Activated T-cell treated with anti-CD3 and anti-CD28 coated beads, Interleukin-2, amount 50 U/mL, for 72 hours (primary cell): ENCODE measurements at places on chromosomes 5 and 9. TPM values are rescaled to one million over a fixed set of nuclear protein-coding genes. Genes with fewer than 3 reads are reported as not detected.

The PCDHA8 gene
- total RNA-seq, result not detected

The PPP3R2 gene
- total RNA-seq, result not detected

The NUTM2F gene
- not detected for total RNA-seq

The TESK1 gene
- 39.9 TPM for total RNA-seq

The EIF4E1B gene
- not detected for total RNA-seq

The ATP10B gene
- total RNA-seq, result not detected

The C5orf52 gene
- total RNA-seq, result not detected

DNA sequence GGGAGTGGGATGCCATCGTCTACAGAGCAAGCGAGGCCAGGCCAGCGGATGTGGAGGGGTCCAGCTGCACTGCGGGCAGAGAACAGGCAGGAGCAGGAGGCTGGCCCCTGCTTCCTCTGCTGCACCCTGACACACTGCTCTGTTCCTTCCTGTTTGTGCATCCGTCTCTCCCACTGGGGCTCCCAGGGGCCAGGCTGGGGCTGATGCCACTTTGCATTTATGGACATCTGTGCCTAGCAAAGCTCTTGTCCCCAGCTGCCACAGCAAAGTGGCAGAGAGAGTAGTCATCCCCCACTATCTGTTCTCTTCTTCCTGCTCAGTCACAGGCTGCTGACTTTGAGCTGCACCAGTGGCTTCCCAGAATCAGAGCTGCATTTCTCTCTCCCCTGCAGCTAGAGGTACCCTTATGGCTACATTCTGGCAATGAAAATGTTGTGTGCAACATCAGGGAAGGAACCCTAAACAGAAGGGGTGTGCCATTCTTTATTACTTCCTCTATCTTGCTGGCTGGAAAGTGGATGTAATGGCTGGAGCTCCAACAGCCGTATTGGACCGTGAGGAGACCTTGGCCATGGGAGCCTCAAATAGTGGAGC, 4.2 kb upstream of the NINJ1 start:
- no peak for DNase-seq

- no peak for DNase-seq
Measured at GRCh38 chr5:108523360-108523759, 141.5 kb upstream of the FBXL17 start.

- DNase-seq, result no peak
Measured at GRCh38 chr9:87557996-87558395, 60.3 kb downstream of the DAPK1 start.

DNA sequence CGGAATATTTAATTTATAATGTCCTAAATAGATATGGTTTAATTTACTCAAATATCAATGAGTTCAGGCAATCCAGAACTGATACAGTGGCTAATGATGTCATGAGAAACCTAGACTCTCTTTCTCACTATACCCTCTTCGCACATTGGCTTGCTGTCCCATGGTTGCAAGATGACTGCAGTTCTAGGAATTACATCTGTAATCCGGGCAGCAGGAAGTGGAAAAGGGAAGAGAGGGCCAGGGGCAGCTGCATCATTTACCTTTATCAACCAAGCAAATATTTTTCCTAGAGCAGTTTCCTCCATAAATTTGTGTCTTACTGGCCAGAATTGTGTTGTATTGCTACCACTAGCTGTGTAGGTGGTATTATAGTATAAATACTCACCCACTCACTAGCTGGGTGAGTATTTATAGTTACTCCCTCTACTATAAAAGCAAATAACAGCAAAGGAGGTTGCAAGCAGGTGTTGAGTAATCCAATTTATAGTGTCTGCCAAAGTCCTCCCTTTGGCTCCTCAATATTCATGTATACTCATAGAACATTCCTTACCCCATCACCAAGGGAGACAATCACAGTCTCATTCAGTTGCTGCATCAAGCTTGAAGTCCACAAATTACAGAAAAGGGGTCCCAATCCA, 168.8 kb downstream of the DROSHA start:
- no peak for DNase-seq

DNA sequence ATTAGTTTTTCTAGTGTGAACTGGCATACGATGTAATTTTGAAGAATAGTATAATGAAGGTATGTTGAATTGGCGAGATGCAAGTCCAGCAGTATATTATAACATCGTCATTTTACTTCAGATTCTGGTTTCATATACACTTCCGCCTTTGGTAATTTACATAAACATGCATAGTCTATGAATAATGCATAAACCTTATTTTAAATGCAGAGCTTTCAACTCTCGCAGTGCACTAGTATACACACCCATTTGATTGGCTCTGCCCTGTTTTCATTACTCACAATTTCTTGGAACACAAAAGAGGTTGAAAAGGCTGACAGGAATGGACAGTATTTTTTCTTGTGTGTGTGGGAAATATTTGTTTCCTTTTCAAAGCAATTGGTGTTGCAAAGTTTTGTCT, 128.9 kb upstream of the CCNH start:
- DNase-seq, result no peak

GRCh38 chr5:149594206-149594895, 13.1 kb downstream of the ARHGEF37 start:
- no peak for DNase-seq

- no peak for DNase-seq
Measured at GRCh38 chr9:86252870-86253269, 6.6 kb downstream of the C9orf153 start.

GRCh38 chr9:77531400-77531799, 116.7 kb downstream of the GNA14 start:
- no peak for DNase-seq

DNA sequence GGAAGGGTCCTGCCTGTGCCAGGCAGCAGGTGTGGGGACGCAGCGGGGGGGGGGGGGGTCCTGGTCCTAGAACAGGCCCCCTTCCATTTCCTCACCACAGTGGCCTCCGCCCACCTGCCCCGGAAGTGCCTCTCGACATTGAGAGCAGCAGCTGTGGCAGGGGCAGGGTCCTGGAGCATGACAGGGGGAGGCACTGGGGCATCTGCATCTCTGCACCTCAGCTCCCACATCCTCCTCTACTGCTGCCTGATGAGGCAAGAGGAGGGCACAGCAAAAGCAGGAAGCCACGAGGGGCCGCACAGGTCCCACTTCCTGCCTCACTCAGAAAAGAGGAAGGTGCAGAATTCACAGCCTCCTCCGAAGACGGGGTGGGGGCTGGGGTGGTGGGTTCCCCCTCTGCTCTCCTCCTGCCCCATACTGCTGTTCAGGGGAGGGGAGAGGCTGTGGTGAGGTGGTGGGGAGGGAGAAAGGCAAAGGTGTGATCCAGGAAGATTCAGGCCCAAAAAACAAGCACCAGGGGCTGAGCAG, 14.8 kb downstream of the AKNA start:
- peak; percentile 82 for DNase-seq

GRCh38 chr5:9125852-9126251, 420.0 kb downstream of the SEMA5A start:
- DNase-seq, result no peak

- no peak for DNase-seq
Measured at GRCh38 chr9:119094086-119094485, 275.1 kb downstream of the BRINP1 start.

DNA sequence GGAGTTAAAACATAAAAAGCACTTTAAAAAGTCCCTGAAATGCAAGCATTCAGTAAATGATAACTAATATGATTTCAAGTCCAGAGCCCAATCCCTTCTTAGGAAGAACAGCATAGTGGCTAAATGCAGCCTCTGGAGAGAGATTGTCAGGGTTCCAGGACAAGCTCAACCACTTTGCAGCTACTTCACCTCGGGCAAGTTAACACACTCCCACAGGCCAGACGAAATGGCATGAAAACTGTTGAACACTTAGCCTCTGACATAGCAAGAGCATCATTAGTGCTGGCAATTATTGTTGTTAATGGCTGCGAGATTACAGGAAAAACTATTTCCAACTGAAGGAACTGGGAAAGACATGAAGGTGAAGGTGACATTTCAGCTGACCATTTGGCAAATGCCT, 205.8 kb downstream of the GRIA1 start:
- DNase-seq, result no peak

- no peak for DNase-seq
Measured at GRCh38 chr9:73773896-73774295, 622.2 kb downstream of the ANXA1 start.

DNA sequence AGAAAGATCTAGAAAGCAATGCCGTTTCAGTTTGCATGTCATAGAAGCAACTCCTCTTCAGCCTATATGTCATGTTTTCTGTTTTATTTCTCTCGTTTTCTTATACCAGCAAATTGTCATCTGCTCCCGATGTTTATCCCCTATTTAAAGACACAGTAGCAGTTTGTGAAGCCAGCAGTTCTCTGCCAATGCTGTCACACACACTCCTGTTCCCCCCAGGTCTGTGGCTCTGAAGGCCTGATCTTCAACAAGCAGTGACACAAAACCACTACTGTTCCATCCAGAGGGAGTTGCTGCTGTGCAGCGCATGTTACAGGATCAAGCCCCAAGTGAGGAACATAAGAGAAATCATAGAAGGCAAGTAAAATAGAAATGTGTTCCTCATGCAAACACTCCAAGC, 364.1 kb upstream of the SLC30A5 start:
- no peak for DNase-seq

DNA sequence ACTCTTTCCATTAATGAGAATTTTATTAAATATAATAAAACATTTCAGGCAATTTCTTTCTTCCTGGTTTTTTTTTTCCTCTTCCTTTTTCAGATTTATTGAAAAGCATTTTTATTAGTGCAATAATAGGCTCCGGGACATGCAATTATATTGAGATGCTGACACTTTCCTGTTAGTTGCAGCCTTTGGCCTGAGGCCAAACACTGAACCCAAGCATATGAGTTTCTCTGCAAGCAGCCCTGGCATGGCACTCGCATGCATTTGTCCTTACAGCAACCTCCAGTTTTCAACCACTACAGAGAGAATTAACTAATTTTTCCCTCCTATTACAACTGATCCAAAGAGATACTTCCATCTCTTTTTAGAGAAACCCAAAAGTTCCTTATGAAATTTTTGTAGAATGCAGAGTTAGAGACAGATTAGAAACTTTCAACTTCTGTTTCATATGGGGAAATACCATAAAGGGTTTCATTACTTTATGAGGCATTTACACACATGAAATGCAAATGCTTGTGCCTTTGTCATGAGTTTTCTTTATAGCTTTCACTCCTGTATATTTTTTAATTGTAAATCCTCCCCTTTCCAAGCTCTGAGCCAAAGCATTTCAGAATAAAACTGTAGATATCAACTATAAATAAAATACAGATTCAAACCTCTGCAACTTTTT, 183.0 kb downstream of the CETN3 start:
- DNase-seq, result no peak

DNA sequence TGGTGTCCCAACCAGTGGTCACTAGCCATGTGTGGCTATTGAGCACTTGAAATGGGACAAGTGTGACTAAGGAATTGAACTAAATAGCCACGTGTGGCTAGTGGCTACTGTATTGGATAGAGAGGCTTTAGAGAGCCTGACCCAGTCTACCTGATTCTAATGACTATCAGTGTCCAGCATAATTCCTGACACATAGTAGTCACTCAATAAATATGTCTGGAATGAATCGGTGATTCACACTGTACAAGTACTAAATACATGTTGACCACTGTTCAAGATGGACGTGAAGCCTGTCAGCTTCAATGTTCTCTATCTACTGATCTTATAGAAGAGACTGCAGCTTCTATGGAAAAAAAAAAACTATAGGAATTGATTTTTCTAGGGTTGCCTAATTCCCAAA, 57.7 kb upstream of the MAST4 start:
- no peak for DNase-seq

DNA sequence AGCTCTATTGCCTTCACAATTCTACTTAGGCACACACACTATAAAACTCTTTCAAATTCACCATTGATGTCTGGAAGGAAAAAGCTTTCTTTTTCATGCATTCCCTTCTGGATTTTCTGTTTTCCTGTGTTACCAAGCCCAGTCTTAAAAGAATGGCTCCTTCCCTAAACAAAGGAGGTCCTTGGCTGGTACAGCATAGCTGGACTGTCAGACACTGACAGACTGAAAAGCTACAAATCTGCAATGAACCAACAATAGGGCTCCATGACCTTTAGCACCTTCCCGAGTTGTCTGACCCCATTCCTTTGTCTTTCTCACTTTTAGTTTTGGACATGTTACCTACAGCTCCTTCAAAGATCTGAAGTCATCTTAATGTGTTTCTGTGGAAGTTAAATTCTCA, 382.5 kb downstream of the TMEM161B start:
- no peak for DNase-seq

DNA sequence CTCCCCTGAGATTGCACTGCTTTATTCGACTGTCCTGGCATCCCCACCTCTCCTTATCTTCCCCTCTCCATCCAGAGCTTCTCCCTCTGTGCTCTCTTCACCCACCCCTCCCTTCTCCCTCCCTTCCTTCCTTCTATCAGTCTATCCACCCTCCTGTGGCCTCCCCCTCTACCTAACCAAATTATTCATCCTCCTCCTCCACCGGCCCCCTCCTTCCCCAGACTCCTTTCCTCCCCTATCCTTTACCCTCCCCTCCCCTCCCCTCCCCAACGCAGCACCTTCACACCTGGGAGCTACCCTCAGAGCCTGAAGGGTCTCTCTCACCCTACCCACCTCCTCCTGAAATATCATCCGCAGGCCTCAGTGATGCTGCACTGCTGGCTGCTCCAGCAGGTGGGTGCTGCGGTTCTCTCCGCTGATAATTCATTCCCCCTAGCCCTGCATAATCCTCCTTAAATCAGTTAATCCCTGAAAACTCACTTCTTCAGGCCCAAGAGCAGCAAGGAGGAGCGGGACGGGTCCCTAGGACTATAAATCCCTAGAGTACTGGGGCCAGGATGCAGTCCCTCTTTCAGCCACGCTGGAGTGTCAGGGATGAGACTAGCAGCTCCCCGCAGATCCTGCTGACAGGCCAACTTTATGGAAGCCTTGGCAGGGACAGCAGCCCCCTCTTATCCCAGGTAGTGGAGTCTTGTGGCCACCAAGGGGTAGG, 97.8 kb downstream of the PCDH1 start:
- DNase-seq, result no peak

DNA sequence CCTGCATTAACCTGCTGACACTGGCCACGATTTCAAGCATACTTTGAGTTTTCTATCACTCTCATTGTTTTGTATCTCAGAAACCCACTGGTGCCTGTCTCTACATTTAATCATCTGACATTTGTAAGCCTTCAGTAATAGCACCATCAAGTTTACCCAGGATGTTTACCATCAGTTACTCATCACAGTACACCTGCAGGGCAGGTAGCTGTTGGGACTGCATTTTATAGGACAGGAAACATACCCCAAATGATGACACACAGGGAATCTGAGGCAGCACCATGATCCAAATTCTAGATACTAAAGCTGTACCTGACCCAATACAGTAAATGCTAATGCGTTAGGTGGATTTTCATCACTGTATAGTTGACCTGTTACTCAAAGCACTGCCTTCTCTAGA, 114.2 kb downstream of the FEM1C start:
- no peak for DNase-seq
